ENCODE measurements at places on chromosomes 7 and 10. TPM values are rescaled to one million over a fixed set of nuclear protein-coding genes. Genes with fewer than 3 reads are reported as not detected.

DNA sequence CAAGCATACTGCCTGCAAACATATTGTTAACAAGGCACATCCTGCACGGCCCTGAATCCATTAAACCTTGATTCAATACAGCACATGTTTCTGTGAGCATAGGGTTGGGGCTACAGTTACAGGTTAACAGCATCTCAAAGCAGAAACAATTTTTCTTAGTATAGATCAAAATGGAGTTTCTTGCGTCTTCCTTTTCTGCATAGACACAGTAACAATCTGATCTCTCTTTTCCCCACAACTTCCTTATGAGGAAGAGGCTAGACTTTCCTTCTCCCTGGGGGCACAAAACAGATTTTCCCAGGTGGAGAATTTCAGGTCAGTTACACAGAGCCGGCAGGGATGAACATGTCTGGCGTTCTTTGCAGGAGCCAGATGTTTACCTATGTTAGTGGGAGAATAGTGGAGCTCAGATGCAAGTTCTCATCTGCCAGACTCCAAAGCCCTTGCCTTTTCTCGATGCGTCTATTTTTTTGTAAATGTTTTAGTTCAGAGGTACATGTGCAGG is 37.5 kb upstream of the PFKFB3 start:
- DNase-seq, result no peak

Gene ADAM12
- total RNA-seq, result 2.2 TPM

Gene RAPGEF5
- total RNA-seq, result 0.12 TPM

DNA sequence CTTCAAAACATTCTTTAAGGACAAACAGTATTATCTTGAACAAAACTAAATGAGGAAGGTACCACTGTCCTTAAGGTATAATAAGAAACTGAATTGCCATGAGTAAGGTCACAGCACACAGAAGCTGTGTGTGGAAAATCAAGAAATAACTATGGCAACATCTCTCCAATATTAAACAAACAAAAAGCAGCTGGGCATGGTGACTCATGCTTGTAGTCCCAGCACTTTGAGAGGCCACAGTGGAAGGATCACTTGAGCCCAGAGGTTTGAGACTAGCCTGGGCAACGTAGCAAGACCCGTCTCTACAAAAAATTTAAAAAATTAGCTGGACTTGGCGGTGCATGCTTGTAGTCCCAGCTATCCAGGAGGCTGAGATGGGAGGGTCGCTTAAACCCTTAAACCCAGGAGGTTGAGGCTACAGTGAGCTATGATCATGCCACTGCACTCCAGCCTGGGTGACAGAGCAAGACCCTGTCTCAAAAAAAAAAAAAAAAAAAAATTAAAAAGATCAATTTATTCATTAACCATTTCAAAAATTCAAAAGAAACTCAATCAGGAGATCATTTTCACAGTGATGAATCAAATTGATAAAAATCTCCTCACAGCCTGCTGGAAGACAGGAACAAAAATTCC is 195.4 kb downstream of the SKIDA1 start:
- DNase-seq, result no peak

- no peak for DNase-seq
These were observed 374.0 kb upstream of the STEAP1 start for GRCh38 chr7:89780291-89780690.

- no peak for DNase-seq
These were observed 247.3 kb downstream of the SEMA3A start for GRCh38 chr7:83947260-83947659.

DNA sequence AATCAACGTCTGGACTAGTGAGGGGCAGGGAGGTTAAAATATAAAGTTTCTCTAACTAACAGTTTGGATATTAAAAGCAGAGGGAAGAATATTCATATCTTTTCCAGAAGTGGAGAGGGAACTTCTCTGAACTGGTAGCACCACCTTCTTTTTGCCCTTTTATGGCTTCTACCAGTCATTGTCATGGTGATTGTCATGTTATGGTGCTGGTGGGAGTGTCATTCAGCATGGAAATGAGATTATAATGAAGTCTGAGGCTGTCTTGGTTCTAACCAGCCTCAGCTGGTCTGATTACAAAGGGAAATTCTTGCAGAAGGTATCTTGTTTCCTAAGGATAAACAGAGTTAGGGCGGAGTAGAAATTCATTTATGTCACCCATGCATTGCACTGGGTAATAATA is 523.8 kb downstream of the ZWINT start:
- DNase-seq, result no peak

DNA sequence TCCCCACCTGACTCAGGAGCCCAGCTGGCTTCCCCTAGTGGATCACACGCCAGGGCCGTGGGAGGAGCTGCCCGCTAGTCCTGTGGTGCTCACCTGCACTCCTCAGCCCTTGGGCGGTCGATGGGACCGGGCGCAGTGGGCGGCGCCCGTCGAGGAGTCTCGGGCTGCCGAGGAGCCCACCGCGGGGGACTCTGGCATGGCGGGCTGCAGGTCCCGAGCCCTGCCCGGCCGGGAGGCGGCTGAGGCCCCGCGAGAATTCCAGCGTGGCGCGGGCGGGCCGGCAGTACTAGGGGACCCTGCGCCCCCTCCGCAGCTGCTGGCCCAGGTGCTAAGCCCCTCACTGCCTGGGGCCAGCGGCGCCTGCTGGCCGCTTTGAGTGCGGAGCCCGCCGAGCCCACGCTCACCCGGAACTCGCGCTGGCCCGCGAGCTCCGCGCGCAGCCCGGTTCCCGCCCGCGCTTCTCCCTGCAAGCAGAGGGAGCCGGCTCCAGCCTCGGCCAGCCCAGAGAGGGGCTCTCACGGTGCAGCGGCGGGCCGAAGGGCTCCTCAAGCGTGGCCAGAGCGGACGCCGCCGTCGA is 367.9 kb downstream of the TYW1 start:
- DNase-seq, result no peak

DNA sequence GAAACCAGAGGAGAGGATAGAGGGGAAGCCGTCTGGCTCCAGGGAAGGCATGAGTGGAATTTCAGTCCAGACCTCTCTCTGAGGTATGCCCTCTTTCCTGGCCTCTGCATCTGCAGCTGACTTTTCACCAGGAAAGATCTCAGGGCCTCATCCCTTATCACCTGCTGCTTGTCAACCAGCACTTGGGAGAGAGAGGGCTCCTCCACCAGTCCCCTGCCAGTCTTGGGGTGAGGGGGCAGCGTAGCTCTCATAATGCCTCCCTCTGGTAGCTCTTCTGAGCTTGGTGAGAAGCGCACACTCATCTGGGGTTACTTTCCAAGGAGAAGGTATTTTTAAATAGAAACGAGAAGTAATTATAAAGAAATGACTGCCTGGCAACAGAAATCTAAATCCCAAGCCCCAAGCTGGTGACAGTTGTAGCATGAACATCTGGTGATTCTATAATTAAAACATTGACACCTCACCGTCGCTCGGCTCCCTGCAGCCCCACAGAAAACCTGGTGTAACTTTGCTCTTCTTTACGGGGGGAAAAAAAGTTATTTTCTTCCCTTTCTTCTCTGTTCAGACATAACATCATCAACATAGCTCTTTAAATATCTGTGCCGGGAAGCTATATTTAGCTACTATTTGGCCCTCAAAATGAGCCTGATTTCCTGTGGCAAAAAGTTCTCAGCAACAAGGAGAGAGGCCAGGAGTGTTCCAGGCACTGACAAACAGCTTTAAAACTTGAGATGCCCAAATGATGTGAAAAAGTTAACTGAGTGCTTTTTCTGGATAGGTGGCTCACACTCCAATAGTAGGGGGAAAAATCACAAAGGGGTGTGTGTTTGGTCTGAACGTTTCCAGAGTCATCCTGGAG is 26.9 kb downstream of the HIP1 start:
- no peak for DNase-seq

Gene NKX6-2
- not detected for total RNA-seq

GRCh38 chr10:14399641-14400040 is 68.9 kb upstream of the FRMD4A start:
- DNase-seq, result no peak
